Heart left ventricle (tissue), 16 donors: ENCODE measurements at places on chromosomes 11 and 22.

GRCh38 chr11:77316733-77317342, 15.4 kb upstream of the GDPD4 start:
- DNase-seq, result no peak

- DNase-seq, result peak; percentile 53
Observed at GRCh38 chr22:17264321-17265052, 45.3 kb upstream of the ADA2 start.

DNA sequence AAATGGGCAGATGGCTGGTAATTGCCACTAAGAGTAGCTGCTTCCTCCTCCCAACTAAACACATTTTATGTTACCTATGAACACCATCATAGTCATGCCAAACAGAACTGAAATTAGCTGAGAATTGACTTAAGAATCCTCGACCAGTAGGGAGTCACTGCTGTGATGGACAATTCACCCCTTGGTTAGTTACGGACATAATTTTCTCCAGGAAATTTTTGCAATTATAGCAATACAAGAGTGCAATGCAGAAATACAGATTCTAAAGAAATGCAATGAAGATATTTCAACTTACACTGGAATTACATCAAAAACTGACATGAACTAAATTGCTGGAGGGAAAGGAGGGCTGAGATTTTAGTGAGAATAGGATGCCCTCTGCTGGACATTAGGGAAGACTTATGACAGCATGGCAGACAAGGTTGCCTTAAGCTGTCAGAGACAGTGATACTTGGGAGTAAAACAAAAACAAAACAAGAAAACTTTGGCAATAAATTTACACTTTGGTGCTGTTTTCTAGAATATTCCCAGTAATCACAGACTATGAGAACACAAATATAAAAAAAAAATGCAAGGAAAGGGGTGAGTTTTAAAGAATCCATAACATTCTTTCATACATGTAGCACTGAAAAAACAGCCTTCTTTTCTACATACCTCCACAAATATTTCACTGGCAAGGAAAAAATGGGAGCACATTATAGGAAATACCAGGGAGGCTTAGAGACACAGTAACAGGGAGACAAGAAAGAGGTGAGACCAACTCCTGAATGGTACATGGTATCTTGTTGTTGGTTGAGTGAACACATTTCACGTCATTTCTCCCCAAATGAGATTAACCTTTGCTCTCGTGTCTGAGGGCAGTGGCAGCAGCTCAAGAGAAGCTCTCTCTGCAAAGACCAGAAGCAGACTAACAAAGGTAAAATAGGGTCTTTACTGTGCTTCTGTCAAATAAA, 11.2 kb upstream of the PPP2R1B start:
- no peak for DNase-seq

GRCh38 chr11:84234462-84235202, 948.5 kb upstream of the CCDC90B start:
- DNase-seq, result no peak

- DNase-seq, result no peak
Observed at GRCh38 chr11:61475433-61475832, 33.1 kb upstream of the LRRC10B start.

- DNase-seq, result no peak
Observed at GRCh38 chr11:118067006-118067405, 9.9 kb upstream of the TMPRSS4 start.

DNA sequence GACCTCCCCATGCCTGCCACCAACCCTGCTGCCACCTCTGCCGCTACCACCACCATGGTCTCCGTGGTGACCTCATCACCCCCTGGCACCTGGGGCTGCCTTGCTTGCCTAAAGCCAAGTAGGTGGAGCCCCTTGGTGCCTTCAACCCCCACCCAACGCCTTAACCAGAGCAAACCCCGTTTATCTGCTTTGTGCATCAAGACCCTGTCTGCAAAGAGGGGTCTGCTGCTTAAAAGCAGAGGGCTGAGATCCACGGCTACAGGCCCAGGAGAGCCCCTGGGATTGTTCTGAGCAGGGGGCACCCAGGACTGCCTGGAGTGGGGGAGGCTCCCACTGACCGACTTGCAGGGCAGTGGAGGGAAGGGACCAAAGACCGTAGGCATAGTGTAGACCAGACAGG, 4.9 kb upstream of the PPIL2 start:
- no peak for DNase-seq

DNA sequence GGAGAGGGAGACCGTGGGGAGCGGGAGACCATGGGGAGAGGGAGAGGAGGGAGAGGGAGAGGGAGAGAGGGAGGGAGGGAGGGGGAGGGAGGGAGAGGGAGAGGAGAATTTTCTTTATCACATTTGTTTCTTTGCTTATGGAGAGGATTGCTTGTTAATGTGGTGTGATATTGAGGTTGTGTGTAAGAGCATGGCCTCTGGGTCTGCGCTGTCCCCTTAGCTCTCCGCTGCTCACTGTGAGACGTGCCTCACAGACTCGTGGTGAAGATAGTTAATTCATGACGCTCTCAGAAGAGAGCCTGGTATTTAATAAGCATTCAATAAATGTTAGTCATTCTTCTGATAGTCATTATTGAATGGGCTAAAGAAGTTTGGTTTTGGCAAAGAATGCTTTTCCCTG, 26.2 kb downstream of the PPFIA1 start:
- DNase-seq, result no peak

- no peak for DNase-seq
Observed at GRCh38 chr11:96222102-96222501, 120.9 kb downstream of the MAML2 start.

DNA sequence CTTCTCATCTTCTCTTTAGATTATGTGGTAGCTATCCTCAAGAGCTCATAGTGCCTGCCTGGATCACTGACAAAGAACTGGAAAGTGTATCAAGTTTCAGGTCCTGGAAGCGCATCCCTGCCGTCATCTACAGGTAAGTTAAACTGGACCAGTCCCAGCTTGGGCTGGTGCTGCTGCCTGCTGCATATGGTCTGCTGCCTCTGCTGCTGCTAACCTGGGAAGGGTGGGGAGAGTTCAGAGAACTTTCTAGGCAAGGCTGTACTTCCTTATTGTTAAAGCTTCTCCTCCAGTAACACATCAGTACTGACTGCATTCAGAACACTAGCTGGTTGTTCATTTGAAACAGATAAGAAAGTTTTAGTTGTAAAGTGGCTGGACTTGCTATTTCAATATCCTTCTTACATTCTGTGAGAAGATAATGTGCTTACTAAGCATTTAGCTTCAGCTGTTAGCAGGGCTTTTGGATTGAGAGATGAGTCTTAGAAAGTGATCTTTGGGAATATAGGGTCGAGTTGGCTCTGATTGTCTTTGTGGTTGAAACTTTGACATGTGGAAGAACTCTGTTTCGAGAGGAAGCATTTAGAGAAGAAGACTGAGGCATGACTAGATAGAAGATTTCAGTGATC, 77.3 kb upstream of the HORMAD2 start:
- DNase-seq, result no peak

GRCh38 chr22:29780748-29781676, 13.8 kb downstream of the UQCR10 start:
- DNase-seq, result no peak

DNA sequence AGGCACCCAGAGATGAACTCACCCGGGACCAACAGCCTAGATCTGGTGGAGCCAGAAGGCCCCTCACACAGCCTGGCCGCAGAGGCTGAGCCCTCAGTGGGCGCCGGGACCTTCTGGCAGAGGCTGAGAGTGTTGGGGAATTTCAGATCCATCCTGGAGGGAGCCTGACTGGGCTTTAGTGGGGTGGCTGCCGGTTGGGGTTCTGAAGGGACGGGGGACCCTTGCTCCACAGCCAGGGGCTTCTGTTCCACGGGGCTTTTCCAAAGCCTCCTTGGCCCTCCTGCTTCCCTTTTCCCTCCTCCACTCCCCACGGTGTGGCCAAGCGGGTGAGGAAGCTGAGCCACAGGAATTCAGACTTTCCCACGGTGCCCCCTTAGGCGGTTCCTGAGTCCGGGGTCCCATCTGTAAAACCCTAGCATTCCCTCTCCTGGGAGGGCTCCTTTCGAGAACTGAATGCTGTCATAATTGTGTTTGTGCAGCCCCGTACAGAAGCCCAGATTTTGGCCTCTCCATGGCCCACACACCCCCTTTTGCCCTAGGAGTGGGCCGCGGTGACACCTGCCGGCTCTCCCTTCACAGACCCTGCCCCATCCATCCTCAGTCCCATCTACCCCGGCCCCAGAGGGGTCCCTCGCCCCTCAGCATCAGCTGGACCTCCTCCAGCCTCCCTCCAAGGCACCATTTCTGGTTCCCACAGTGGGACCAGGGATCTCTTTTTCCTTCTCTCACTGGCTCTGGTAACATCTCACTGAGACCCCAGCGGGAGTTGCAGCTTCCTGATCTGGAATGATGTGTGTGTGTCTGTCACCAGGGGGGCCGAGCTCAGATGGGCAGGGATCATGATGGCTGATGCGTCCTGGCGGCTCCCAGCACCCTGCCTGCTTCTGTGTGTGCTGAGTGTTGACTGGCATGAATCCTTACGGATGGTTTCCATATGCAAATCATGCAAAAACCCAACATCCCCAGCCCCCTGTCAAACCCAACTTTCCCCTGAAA, 1048.4 kb downstream of the TBC1D22A start:
- no peak for DNase-seq

- no peak for DNase-seq
Observed at GRCh38 chr11:113142508-113142907, 171.9 kb upstream of the TTC12 start.

- DNase-seq, result no peak
Observed at GRCh38 chr11:83361831-83362230, 75.7 kb upstream of the CCDC90B start.

GRCh38 chr11:126838779-126839178, 161.8 kb downstream of the KIRREL3 start:
- no peak for DNase-seq

DNA sequence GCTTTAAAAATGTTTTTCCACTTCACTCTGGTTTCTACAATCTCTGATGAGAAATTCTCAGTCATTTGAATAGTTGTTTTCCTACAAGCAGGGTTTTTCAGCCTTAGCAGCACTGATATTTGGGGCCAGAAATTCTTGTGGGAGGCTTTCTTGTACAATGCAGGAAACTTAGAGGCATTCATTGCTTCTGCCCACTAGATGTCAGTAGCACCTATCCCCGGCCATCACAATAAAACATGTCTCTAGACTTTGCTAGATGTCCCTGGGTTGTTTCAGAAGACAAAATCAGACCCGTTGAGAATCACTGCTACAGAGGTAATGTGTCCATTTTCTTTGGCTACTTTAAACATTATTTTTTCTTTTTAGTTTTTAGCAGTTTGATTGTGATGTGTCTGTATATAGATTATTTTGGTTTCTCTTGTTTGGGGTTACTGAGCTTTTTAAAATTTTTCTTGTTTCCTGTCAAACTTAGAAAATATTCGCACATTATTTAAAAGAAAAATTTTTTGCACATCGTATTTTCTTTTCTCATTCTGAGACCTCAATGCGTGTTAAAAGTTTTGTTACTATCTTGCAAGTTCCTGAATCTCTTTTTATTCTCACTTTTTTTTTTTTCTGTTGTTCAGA, 60.8 kb upstream of the CCDC179 start:
- no peak for DNase-seq

- DNase-seq, result no peak
Observed at GRCh38 chr11:64998141-64998540, 1.4 kb upstream of the BATF2 start.

- DNase-seq, result no peak
Observed at GRCh38 chr11:43747130-43747802, 66.7 kb downstream of the HSD17B12 start.

DNA sequence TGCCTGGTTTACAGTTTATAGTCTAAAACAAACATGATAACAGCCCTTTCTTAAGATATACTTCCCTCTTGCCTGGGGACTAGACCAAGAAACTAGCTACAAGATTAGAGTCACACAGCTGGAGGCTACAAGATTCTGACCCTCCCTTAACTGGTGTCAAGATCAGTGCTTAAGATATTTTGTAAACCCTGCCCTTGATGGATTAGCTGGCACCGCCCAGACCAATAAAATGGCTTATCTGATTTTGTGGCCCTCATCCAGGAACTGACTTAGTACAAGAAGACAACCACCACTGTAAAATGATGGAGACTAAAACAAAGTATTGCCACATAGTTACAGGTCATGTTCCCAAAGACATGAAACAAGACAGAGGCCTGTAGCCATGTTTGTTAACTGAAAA, 53.4 kb downstream of the FAM181B start:
- no peak for DNase-seq

GRCh38 chr22:33792832-33793231, 127.4 kb downstream of the LARGE1 start:
- no peak for DNase-seq

DNA sequence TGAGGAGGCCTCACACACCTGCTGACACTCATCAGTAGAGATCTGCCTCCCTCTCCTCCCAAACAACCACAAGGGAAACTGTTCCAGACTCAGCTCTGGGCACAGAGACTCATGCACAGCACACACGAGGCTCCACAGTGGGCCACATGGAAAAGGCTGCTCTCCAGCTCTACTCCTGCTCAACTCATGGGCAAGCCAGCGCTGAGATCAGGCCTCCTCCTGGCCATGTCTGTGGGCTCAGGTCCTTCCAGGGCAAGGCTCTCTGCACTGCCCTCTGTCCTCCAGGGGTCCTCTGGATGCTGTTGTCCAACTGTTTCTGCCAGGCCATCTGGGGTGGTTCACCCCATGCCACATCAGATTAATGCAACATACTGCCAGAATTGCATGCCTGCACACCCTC, 46.0 kb downstream of the PLEKHA7 start:
- no peak for DNase-seq

DNA sequence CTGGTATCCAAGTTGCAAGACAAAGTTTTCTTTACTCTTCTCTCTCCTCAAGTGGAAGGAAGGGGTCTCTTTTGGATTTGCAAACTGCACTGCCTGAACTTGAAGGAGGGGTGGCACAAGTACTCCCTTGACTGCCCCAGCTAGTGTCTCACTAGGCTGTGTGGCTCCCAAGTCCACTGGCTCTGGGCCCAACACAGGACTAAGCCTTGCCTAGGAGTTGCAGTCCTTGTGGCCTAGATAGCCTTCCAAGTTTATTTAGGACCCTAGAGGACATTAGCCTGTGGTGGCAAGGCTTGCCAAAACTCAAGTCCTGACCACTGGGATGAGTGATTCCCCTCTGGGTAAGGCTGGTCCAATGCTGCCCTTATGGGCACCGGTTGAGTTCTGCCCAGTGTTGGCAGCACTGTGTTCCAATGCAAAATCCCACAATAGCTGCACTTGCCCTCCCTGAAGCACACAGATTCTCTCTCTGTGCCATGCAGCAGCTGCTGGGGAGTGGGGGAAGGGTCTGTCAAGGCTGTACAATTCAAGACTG, 10.2 kb upstream of the WEE1 start:
- no peak for DNase-seq

GRCh38 chr11:98390391-98390790, 630.4 kb upstream of the CNTN5 start:
- no peak for DNase-seq

DNA sequence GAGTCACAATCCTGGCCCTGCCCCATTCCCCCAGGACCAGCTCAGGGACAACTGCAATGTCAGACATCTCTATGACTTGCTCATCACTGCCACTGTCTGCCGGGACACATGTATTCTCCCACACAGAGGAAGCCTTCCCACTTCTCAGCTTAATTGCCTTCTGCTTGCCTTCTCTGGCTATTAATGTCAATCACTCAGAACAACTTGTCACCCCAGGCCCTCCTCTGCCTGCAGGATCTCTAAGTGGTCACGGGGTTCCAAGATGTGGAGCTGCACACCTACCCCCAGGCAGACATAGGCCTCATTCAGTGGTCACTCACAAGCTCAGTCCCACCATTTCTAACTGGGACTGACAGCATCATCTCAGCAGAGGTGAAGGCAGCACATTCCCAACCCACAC, 15.1 kb downstream of the PLEKHA7 start:
- no peak for DNase-seq
